ENCODE measurements at places on chromosomes 6 and 20.
A peak's percentile ranks its signal among the peaks of the same experiment; 100 is the strongest.

- no peak for DNase-seq
These were observed 10.5 kb upstream of the EPB41L2 start for GRCh38 chr6:131073577-131073976.

GRCh38 chr6:169989594-169989993 lies 238.2 kb downstream of the ERMARD start:
- DNase-seq: no peak

DNA sequence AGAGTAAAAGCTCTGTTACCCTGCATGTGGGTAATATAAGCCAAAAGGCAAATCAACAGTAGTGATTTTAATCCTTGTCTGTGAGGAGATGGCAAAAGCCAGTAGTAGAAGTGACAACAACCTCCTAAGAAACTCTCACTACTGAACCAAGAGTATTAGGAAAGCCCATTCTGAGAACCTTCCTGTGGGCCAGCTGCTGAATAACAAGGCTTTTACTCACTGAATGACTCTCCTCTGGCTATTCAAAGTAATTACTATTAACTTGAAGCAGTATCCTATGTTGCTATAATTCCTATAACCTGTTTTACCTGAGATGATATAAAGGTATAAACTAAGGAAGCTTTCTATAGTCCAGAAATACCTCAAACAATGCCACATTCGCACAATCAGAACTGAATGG lies 55.1 kb downstream of the CHD6 start:
- DNase-seq: no peak

DNA sequence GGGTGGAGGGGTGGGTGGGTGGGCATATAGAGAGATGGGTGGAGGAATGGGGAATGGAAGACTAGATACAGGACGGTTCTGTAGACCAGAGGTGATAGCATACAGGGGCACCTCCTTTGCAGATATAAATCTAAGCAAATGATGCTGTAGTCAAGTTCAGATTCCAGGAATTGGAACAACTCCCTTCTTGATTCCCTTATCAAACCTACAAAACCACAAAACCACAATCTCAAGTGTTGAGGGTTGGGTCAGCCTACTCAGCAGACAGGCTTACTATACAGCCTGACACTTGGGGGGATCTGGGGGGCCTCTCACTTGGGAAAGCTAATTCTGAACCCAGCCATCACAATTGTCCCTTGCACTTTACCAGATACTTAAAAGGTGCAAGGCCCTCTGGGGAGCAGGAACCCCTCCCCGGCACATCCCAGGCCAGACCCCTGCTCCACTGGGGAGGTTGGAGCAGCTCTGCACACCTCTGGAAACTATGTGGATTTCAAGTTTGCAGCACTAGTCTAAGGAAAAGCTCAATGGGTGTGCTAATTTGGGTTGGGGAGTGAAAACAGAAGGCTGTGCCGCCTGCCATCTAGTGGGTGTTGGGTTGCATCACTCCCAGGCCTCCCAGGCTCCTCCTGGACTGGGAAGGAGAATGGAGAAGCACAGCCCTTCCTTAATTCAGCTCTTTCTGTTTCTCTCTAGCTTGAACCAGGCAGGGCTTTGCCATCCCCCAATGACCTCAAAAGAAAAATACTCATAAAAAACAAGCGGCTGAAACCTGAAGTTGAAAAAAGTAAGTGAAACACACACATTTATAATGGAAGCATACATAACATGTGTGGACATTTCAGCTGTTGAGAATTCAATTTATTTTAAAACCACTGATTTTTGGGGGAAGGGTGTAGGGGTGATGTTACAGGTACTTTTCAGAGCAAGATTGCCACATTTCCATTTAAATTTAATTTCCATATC lies 121.2 kb upstream of the LAMP5 start:
- DNase-seq: peak; percentile 61

DNA sequence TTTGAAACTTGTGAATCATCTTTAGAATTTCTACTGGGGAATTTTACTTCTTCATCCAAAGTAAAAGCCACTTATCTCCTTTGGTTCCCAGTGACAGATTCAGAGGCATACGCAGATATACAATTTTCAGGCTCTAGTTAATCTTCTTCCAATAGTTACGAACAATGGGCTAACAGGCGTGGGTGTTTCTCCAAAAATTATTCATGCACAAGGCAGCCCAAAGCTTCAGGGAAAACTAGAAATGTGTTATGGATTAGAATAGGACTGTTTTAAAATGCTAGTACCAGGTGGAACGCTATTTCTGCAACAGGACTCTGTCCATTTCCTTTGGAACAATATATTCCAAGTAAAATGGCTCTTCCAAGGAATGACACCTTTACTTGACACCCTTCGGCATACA lies 102.2 kb downstream of the ZNF217 start:
- no peak for DNase-seq

GRCh38 chr6:134056046-134056445 lies 3.6 kb upstream of the SLC2A12 start:
- DNase-seq: no peak

DNA sequence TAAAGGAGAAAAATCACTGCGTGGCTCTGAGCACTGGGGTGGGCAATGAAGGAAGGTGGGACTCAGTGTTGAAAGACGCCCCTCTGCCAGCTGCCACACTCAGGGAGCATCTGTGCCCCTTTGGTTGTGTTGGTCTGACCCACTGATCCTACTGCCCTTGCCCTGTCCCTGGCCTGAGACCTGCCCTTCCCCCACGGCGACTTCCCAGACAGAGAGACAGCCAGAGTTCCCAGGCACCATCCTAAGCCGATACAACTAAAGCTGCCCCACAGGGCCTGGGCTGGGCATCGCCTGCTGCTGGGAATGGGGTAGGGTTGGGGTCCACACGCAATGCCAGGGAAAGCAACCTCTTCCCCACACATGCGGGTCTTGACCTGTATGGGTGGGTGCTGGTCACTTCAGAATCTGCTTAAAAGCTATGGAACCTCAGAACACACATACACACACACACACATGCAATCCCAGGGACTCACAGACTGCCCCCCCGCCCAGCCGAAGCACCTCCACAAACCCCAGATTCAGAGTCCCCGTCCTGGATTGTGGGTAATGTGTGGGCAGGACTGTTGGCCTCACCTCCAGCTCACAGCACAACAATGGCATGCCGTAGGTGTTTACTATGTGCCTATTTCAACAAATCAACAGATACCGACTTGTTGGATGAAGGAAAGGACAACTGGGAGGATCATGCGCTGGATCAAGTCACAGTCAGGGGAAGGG lies 10.9 kb upstream of the SPDEF start:
- no peak for DNase-seq

DNA sequence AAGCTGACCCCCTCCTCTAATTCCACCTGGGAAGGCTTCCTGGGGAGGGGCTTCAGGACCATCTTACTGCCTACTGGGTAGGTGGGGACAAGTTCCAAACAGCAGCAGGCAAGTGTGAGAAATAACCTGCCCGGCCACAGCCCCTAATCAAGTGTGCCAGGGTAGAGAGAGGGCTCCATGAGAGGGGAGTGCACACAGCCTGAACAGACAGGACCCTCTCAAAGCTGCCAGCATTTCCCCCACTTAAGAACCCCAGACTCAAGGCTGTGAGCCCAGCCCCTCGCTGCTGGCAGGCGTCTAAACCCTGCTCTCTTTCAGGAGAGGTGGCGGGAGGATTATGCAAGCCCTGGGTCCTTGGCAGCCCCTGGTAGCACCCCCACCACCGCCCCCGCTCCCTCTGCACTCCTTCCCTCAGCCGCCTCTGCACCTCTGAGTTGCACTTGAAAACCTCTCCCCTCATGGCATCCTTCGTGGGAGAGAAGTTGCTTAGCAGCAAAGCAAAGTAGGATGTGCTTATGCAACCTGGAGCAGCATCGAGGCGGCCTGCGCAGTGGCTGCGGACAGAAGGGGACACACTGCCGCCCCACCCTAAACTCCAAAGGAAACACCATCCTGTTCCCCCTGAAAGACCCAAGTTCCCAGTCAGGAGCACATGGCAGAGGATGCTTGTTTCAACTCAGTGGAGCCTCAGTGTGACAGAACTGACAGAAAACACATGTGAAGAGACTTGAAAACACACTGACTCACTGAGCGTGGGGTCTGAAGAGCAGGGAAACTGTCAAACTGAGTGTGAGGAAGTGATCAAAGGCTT lies 10.5 kb downstream of the DDRGK1 start:
- no peak for DNase-seq

GRCh38 chr6:34020807-34021553 lies 124.9 kb downstream of the GRM4 start:
- no peak for DNase-seq

DNA sequence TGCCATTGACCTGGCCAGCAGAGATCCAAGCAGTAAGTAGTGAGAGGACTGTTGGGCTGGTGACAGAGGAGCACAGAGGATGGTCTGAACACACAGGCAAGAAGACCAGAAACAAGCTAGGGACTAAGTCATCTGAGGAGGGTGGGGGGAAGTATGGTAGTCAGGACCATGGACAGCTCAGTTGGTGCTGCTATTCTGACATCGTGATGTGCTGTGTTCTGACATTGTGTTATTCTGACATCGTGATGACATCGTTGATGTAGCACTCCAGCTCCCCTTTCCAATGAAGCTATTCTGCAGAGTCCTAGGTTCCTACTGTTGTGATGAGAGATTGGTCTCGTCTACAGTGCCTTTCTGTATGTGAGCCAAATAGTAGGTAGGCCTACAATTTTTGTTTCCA lies 28.7 kb downstream of the CFAP206 start:
- DNase-seq: no peak

All from NCI-H1105 treated with DMSO at 0.1 percent for 48 hours (cell line).